GOT3 (cell line): ENCODE measurements at places on chromosomes 7 and 10.

- DNase-seq: no peak
Measured at GRCh38 chr10:120382360-120382759, 74.7 kb upstream of the PLPP4 start.

GRCh38 chr7:112743811-112744210 is 46.4 kb downstream of the TMEM168 start:
- DNase-seq: no peak

DNA sequence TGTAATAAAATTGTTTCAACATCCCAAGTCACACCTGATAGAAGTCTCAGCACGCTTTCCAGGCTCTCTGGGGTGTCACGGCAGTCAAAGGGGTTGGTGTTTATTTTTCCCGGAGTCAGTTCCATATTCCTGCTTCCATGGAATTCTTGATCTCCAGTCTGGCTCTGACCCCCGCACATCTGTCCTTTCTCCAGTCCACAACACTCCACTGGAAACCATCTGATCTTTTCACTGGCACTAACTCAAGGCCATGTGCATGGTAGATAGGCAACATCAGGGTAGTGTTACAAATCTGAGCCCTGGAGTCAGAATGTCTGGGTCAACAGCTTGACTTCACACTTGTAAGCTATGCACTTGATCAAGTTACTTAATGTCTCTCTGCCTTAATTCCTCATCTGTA is 176.2 kb downstream of the WDR11 start:
- DNase-seq: no peak

DNA sequence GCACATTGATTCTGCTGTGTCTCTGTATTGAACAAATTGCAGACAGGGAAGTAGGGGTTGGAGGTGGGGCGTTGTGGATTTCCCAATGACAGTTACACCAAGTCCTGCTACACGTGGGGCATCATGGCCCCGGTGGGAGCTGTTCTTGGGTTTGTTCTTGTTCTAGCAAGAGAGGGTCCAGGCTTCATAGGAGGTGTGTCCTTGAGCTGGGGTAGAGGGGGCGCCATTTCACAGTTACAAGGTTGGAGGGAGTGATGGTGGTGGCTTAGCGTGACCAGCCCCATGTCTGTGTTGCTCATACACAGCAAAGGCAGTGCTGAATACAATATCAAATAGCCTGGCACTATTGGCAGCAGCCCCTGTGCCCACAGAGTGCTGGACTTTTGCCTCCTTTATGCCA is 15.7 kb downstream of the SH2D4B start:
- no peak for DNase-seq

DNA sequence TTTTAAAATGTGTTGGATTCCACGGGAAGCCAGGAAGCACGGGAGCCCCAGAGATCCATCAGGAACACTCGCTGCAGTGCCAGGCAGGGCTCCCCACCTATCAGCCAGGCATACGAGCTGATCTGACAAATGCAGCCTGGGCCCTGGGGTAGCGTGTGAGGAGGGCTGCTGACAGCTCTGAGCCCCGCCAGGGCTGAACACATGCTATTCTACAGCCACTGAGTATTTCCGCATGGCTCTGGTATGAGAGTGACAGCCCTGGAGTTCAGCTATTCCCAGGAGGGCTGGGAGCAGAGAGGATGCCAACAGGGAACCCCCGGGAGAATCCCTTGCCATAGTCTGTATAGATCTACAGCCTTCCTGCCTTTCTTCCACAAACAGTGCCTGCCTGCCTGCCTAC is 237.3 kb upstream of the ZMIZ1 start:
- no peak for DNase-seq

- DNase-seq: no peak
Measured at GRCh38 chr10:52491246-52491995, 177.3 kb downstream of the DKK1 start.

- DNase-seq: no peak
Measured at GRCh38 chr7:143015084-143015483, 11.8 kb downstream of the OR9A2 start.

DNA sequence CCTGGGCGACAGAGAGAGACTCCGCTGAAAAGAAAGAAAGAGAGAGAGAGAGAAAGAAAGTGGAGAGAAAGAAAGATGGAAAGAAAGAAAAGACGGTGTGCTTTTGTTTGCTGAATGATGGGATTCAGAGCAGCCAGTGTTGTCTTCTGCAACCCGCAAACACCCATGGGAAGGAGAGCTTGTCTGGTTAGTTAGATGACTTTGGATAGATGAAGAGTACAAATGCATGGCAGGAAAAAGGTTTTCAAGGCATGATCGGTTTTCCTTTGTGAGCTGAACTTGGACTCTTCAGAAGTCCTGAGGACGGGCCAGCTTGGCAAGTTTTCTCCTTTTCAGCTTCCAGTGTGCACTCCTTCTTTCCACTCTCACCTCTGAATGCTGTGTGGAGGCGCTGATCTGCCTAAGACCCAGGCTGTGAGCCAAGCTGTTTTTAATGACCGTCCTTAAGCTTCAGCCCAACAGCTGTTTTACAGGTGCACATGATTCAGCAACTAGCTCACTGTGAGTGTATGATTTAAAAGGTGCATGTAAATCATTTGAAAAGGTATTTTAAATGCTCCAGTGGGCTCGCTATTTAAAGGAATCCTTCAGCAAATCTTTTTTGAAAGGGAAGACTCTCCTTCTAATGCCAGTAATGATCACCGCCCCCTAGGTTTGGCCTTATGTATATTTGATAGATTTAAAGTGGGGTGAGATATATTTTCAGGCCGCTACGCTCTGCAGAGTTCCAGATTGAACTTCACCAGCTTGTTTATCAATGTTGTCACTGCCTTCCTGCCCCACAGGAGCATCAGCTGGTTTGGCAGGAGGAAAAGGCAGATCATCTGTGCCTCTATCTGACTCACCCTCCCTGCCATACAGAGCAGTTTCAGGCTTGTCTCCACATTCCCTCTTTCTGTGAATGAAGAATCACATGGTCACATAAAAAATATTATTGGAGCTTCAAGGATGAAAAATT is 115.0 kb downstream of the PLXDC2 start:
- no peak for DNase-seq

DNA sequence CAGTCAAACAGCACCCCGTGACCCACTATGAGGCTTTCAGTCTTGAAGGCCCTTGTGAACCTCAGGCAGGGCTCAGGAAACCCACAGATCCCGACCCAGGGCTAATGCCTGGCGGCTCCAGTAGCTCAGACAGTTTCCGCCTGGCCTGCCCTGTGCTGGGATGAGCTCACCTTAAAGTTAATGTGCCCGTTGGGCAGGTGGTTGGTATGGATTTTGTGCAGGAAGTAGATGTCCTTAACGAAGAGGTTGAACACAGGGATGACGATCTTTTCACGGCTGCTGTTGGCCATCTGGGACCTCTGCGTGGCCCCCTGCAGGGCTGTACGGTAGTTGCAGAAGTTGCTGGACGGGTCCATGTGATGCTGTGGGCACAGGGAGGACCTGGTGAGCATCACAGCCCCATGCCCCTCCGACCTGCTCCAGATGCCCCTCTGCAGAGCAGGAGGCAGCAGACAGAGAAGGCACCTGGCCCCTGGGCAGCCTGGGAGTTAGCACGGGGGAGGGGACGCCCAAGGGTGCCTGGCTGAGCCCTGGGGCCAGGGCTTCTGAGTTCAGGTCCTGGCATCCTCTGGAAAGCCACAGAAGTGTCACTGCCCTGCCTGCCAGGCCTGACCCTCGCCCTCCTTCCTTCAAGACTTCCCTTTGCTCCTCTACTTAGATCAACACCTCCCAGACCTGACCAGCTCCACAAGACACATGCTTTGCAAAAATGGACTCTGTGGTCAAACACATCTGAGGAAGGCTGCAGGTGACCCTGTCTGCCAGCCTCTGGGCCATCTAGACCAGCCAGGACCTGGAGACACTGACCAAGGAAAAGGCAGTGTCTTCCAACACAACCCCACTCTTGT is 59.8 kb downstream of the CSGALNACT2 start:
- no peak for DNase-seq

DNA sequence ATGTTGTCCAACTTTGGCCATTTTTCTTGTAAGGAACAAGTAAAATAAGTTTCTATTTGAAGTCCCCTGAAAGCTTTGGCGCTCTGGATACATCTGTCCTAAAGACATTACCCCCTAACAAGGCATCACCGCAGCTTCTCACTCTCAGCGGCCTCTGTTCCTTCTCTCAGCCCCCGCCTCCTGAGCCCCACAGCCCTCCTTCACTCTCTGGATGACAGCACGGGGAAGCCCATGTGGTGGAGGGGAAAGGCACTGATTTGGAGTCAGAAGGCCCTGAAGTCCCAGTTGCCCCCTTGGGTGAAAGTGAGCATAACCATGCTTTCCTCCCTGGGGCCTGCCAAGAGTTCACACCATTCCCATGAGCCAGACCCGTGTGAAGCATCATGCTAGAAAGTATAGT is 4.6 kb downstream of the H2BK1 start:
- no peak for DNase-seq

DNA sequence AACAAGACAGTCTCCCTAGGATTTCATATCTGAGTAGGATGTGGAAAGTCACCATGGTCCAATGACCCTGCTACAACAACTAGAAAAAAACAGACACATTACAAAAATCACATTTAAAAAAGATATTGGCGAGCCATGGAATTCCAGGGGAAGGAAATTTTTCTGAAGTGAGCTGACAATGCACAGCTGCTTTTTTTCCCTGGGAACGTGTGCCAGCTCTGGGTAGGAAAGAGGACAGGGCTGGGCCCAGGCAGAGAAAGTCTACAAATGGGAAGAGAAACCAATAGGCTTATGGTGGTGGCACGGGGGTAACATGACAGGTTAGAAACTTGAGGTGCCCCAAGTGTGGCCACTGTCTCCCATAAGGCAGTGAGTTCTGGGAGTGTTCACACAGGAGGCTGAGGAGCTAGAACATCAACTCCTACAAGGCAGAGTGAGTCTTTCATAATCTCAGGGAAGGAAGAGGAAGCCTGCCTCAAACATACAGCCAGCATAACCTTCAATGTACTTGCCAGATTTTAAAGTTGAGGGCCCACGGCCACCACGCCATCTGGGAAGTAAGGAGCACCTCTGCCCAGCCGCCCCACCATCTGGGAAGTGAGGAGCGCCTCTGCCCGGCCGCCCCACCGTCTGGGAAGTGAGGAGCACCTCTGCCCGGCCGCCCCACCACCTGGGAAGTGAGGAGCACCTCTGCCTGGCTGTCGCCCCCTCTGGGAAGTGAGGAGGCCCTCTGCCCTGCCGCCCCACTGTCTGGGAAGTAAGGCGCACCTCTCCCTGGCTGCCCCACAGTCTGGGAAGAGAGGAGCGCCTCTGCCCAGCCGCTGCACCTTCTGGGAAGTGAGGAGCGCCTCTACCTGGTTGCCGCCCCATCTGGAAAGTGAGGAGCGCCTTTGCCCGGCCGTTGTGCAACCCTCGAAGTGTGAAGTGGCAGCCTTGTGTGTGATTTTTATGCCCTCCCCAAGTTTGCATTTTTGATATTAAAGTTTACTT is 5.9 kb downstream of the FBXL13 start:
- DNase-seq: no peak

DNA sequence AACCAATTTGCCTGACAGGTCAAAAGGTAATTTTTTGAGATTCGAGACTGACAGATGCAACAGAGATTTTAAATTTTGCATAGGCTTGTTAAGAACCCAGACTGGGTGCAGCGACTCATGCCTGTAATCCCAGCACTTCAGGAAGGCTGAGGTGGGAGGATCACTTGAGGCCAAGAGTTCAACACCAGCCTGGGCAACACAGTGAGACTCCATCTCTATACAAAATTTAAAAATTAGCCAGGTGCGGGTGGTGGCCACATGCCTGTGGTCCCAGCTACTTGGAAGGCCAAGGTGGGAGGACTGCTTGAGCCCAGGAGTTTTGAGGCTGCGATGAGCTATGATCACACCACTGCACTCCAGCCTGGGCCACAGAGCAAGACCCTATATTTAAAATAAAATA is 34.6 kb downstream of the AMZ1 start:
- DNase-seq: no peak

DNA sequence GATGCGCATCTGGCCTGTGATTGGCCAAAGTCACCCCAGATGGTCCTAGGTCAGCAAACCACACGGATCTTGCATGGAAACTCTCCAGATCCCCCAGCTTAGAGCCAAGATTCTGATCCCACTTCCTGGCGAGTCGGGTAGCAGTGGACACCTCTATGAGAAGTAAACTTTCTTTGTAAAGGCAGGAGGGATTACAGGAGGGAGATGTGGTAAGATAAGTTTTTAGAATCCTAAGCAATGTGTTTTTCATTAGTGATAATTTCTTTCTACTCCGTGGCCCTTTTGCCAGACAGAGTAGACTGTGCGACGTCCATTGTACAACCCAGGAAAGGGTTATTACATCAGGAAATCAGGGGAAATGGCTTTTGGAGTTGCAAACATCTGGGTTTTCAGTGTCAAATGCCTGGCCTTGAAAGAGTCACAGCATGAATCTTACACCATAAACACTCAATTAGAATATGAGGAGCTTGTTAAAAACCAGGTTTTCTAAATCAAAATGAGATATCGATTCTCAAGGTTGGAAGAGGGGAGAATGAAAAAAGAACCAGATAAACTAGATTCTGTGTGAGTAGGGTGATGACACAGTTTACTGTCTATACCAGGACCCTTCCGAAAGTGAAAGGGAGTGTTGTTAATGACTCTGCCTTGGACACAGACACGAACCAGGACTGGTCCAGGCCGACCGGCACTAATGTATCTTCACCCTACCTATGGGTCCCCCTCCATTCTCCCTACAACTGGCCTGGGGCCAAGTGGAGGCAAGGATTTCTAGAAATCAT is 61.9 kb upstream of the WAC start:
- no peak for DNase-seq

DNA sequence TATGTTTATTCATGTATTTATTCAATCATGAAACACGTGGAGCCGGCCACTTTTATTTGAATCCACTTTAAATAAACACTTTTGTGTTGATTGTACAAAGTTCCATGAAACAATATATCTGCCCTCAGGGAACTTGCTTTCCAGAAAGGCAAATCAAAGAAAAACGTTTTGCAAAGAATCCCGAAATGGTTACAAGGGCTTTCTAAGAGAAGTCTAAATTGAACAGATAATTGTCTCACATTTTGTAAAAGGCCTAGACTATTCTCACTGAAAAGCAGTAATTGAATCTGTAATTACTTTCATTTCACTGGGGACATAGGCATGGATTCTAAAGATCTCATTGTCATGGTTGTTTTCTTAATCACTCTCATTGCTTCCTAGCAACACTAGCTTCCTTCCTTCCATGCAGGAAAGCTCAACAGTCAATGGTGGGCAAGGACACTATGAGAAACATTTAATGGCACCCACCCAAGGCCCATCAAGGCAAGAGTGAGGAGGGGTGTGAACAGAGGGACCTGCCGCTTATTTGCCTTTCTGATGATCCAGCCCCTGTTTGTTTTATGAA is 622.4 kb upstream of the C7orf33 start:
- DNase-seq: no peak
